ENCODE measurements at places on chromosomes 16 and 17.
A peak's percentile ranks its signal among the peaks of the same experiment; 100 is the strongest.

DNA sequence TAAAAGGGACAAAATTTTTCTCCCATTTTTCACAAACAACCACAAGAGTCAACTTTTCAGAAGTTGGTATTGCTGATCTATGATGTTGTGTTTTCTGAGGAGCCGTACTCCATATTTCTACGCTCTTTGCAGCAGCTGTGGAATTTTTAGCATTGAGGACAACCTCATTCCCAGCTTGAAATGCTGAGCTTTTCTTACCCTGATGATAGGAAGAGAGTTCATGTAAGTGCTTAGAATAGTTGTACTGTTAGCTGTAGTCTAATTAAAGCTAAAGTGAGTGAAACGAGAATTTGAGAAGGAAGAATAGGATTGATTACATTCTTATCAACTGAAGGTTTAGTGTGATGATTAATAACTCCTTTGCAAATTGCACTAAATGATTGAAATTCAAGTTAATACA, 72.3 kb downstream of the NF1 start:
- DNase-seq: no peak

- DNase-seq: no peak
Observed at GRCh38 chr17:20063665-20064648, 54.8 kb downstream of the SPECC1 start.

DNA sequence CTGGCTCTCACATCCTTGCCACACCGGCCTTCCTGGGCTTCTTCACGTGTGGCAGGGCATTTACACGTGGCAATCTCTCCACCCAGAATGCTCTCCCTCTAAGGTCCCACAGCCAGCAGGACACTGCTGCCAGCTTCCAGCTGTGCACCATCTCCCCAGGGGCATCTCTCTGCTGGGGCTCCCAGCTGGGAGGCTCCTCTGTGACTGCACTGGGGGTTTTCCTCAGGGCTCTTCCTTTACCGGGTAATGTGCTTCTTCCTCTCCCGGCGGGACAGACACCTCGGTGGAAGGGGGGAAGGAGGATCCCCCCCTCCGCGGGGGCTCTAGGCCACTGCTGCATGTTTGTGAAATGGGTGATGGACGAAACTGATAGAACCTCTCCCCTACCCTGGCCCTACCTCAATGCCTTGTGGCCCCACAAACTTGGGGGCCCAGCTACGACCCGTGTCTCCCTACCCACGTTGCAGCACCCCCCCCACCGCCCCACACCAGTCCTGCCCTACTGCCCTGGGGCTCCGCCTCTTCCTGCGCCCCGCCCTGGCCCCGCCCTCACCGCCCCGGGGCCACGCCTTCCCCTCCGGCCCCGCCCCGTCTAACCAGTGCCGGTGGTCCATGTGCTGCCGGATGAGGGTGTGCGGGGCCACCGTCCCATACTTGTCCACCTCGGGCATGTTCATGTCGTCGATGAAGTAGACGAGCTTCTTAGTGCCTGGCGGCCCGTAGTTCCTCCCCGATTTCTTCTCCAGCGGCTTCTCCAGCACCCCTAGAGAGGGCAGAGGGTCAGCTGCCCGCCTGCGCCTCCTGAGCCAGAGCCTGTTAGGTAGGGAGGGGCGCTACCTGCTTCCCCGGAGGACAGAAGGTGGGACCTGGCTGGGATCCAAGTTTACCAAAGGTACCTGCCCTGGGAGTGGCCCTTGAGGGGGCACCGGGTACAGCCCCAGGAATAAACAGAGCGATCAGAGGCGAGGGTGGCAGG, 92.6 kb downstream of the DNAH17 start:
- peak; percentile 72 for DNase-seq

DNA sequence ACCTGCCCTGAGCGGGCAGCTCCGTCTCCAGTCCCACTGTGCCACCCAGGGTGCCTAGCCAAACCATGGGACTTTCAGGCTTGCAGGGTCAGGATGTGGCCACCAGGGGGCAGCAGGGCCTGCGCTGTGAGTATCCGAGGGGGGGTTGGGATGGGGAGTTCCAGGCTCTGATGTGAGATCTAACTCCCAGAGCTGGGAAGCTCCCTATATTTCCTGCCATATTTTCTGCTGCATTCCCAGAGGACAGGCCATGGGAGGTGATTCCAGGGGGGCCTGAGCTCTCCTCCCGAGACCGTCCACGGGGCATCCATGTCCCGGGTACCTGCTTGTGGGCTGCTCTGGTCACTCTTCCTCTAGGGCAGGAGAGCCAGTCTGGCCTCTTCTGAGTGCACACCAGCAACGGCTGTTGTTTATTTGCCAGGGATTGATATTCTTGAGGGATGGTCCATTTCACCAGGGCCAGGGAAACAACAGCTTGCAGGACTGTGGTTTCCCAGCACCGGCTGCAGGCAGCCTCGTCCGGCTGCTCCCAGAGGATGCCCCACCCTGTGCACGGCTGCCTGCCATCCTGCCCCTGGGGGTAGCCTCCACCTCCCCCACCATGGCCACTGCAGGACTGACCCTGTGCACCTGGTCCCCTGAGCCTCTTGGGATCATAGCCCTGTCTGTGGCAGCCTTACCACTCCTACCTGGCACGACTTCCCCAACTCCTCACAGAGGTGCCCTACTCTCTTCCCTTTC, 1.2 kb downstream of the GPR142 start:
- DNase-seq: peak; percentile 79

- no peak for DNase-seq
Observed at GRCh38 chr16:47204736-47205504, 61.2 kb upstream of the NETO2 start.

- no peak for DNase-seq
Observed at GRCh38 chr16:73527187-73527586, 479.3 kb upstream of the ZFHX3 start.

GRCh38 chr16:79206889-79207288, 393.6 kb downstream of the MAF start:
- no peak for DNase-seq
